ENCODE measurements at places on chromosomes 7 and 10.

GRCh38 chr10:110376767-110377160 is 72.0 kb upstream of the SMNDC1 start:
- DNase-seq = no peak

DNA sequence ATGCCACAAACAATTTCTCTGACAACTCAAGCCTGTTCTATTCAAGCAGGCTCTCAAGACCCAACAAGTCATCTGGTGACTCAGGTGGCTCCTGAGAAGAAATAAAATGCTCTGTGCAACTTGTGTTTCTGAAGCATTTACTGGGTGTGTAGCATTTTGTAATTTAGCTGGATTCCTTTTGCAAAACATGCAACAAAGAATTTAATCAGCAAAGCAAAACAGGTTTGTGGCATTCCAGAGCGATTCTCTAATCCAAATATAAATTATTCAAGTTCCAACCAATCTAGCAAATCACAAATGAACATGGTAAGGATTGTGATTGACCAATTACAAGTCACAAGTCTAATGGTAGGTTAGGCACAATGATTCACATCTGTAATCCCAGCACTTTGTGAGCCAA is 39.8 kb upstream of the C10orf67 start:
- no peak for DNase-seq

- DNase-seq = no peak
These were observed 30.0 kb downstream of the GLUD1 start for GRCh38 chr10:87064651-87065050.

GRCh38 chr10:49448924-49449323 is 53.0 kb upstream of the DRGX start:
- no peak for DNase-seq

- no peak for DNase-seq
These were observed 31.8 kb downstream of the CCAR1 start for GRCh38 chr10:68752711-68753350.

- no peak for DNase-seq
These were observed 22.3 kb downstream of the LEP start for GRCh38 chr7:128263420-128263819.

DNA sequence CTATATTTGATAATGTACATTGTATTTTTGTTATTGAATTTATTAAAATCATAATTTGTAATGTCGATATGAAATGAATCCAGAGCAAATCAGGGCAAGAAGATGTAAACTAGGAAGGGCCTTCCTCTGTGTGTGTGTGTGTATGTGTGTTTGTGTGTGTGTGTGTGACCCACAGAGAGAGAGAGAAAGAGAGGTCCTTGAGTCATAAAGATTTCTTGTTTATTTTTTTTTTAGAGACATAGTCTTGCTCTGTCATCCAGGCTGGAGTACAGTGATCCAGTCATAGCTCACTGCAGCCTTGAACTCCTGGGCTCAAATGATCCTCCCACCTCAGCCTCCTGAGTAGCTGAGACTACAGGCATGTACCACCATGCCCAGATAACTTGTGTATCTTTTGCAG is 50.7 kb downstream of the INPP5F start:
- DNase-seq = no peak

DNA sequence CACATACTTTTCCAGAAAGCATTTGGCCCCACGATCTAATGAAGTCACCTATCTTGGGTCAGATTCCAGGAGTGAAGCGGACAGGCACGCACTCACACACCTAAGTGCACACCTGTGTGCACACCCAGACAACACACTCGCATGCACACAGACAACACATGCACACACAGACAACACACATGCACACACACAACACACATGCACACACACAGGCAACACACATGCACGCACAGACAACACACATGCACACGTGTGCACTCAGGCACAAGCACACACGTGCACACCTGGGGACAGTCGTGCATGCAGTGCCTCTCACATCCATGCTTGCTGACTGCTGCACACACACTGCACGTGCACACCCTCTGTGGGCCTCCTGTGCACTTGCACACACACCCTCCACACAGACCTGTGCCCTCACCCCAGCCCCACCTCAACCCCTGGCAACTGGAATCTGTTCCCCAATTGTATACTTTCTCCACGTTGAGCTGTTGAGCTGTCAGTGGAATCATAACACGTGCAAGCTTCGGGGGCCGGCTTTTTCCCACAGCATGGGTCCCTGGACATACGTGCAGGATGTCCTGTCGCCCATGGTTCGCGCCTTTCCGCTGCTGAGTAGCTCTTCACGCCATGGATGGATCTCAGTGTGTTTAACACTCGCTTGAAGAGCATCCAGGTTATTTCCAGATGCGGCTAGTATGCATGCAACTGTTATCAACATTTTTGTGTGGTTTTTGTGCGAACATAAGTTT is 55.3 kb upstream of the CFAP46 start:
- no peak for DNase-seq

- DNase-seq = no peak
These were observed 24.9 kb downstream of the MBL2 start for GRCh38 chr10:52747694-52748093.

DNA sequence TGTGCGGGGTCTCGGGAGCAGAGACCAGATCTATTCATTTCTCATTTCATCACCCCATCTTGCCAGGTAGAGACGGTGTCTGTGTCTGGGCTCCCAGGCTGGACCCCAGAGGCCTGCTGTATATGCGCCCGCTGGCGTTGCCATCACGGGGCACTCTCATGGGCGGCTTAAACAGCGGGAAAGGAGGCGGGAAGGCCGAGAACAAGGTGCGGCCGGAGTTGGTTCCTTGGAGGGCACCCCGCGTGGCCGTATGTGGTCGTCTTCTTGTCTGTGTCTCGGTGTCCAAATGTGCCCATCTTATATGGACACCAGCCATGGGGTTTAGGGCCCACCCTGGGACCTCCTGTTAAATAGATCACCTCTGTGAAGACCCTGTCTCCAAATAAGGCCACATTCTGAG is 2.1 kb upstream of the CFAP46 start:
- DNase-seq = no peak

DNA sequence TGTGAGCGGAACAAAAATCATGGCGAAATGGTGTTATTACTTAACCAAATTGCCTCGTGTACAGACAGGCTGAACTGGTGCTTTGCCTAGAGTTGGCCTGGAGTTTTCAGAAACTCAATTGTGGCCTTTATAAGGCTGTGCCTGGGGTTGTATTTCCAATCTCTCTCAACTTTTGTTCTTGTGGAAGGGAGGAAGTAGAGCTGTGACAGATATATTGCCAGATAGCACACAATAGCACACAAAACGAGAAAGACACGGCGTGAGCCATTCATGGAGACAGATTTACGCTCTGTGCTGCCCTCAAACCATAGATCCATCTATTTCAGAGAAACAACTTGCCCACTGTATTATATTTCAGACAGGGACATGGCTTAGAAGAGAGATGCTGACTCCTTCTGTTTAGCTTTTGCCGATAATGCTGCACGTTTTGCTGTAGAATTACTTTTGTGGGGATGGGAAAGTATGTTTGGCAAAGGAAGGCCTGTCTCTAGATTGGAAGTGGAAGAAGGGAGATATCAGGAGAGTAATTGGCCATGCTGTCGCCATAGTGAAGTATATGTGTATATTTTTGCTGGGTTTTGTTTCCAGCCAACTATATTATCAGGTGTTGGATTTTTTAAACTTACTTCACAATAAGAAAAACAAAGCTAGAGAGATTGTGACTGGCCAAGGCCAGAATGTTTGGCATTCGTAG is 80.4 kb downstream of the AUTS2 start:
- DNase-seq = no peak

DNA sequence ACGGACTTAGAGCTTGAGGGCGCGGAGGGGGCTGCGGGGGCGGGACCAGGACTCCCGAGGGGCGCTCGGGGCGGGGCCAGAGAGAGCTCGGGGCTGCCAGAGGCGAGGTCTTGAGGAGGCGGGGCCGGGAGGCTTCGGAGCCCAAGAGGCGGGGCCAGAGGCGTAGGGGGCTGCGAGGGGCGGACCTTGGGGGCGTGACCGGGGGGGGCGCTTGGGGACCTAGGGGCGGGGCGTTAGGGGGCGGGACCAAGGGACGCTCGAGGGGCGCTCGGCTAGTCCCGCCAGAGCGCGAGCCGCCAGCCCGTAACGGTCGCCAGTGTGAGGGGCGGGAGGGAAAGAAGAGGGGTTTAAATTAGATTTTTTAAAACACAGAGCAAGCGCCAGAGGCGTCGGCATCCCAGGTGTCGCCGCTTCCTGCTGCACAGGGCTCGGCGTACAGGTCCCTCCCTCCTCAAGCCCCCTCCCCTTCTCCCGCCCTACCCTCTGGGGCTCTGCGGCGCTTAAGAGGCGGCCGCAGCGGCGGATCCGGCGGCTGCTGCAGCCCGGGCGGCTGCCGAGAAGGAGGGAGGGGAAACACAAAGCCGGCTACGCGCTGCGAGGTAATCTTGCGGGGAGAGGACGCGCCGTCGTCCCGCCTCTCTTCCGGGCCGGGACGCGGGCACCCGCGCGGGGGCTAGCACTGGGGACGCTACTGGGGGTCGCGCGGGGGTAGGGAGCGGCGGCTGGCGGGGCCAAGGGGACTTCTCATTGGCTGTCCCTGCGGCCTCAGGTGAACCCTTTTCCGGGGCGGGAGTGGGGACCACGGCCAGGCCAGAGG is at the start of gene ADD3:
TSS of gene ADD3 (plus strand) at position 284 of the 817 bp plus-strand sequence. CDS start 92,670 bp downstream, outside the sequence.
- DNase-seq = peak; percentile 13

GRCh38 chr10:112227331-112227987 is 43.9 kb upstream of the GPAM start:
- DNase-seq = peak; percentile 10

- no peak for DNase-seq
These were observed 560.0 kb upstream of the GALNT17 start for GRCh38 chr7:70571961-70572360.

DNA sequence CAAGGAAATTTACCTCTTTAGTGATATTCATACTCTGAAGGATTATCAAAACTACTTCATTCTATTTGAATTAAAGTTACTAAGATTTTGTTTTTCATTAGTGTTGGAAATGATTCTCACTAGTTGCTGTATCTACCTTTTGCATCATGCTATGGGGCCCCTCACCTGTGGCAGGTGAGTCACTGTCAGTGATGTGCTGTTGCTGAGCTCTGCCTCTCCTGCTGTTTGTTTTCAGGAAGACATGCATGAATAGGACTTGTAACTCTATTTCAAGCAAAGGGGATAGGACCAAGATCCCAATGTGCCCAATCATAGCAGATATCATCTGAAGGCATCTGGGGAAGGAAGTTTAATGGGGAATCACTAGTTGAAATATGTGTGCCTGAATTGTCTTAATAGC is 57.4 kb upstream of the AGR3 start:
- DNase-seq = no peak

- no peak for DNase-seq
These were observed 64.8 kb upstream of the GHITM start for GRCh38 chr10:84074521-84074920.

DNA sequence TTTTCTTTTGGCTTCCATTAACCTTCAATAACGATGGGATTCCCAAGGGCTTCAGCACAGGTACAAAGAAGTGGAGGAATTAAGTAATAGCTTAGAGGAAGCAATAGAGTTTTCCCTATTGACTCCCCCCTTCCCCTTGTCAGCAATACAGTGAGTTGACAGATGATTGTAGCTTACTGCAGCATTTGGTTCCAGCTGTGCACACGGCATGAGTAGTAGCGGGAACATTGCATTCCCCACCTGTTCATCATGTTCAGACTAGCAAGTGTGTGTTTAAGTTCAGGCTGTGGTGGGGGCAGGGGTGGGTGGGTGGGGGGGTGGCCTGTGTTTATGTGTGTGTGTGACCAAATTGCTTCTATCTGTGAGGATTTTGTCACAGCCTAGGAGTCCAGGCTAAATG is 4.6 kb upstream of the ADRA2A start:
- no peak for DNase-seq

- DNase-seq = no peak
These were observed 2.5 kb upstream of the BTRC start for GRCh38 chr10:101351477-101351876.

- no peak for DNase-seq
These were observed 23.3 kb downstream of the CLIP2 start for GRCh38 chr7:74312418-74313028.

DNA sequence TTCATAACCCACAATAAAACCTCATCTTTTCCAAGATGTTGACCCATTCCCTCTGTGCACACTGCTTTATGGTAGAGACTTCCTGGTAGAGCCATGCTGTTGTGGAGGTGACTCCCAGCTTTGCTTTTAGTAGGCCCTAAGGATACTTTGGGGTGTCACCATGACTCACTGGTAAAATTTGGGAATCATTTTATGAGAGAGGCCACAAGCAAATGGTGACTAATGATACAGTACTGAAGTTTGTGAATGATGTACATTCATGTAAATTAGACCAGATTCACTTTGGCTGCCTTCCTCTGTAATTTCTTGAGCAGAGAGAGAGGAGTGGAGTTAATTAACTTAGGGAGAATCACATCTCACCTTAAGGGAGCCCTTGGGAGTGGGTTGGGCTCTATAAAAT is 686.5 kb downstream of the LRMDA start:
- DNase-seq = no peak

DNA sequence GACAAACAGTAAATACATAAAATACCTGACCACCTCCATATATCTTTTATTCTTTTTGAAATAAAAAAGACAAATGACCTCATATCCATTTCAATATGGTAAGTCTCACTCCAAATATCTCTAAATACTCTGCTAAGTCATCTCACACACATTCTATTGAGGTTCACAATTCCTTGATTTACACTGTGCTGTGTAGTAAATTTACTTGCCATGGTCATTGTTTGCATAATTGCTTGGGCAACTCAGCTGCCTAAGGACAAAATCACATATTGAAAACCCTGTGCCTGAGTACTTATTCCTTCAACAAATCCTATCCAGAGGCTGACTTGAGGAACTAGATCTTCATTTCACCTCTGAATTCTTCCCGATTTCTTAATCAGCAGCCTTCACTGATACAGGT is 176.4 kb downstream of the THSD7A start:
- DNase-seq = no peak

DNA sequence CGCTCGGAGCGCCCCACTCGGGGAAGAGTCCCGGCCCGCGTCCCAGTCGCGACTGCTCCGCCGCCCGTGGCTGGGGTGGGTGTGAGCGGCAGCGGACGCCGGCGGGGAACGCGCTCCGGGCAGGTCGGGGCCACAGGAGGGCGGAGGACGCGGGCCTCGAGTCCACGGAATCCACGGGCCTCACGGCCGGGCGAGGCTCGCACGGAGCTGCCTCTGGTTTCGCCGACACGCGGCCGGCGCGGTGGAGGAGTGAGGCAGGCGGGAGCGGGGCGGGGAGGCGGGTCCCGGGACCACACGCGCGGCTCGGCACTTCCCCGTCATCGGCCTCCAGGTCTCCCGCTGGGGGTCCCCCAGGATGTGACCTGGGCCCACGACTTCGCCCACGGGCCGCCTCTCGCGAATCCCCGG is 533 bp upstream of the NKX6-2 start:
- no peak for DNase-seq

- DNase-seq = no peak
These were observed 25.2 kb upstream of the TTYH3 start for GRCh38 chr7:2606539-2606936.
